ENCODE measurements at places on chromosomes 2 and 18.
A peak's percentile ranks its signal among the peaks of the same experiment; 100 is the strongest.

- DNase-seq, result no peak
Measured at GRCh38 chr18:11096839-11097750, 52.3 kb downstream of the PIEZO2 start.

DNA sequence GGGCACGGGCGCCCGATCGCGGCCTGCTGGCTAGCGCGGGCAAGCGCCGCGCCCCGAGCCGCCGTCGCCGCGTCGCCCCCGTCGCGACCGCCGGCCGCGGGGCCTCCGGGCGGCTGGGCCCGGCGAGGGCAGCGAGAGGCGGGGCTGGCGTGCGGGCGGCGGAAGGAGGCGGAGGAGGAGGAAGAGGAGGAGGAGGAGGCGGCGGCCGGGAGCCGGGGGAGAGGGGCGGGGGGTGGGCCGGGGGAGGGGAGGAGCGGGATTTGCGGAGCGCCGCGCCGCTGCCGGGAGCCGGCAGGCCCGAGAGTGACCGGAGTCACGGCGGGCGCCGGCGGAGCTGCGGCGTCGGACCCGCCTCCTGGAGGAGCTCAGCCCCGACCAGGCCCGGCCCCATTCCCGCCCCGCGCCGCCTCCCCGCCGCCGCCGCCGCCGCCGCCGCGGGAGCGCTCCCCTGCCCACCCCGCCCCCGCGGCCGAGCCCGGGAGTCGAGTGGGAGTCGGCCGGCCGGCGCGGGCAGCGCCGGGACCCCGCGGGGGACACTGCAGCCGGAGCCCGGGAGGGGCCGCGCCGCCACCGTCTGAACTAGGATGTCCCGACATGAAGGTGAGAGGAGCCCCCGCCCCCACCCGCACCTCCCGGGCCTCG lies at the start of gene KCMF1:
Gene KCMF1 (plus strand): TSS at position 294 of the 642 bp plus-strand sequence. CDS start 291 bp downstream, at position 585.
- DNase-seq, result peak; percentile 43

DNA sequence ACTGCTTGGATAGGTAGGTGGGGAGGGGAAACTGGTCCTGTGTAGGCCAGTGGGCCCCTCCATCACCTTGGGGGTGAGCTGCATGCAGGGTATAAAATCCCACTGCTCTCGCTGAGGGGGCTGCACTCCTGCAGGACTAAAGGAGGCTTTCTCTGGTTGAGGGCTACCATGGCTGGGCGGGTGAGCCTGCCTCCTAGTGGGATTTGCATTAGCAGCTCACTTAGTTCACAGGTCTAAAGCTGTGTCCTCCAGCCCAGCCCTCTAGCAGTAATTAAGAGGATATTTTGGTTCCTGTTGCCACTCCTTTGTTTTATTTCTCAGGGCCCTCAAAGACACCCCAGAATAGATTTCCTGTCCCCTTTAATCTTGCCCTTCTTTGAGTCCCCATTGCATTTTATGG lies 24.6 kb downstream of the TMEM127 start:
- DNase-seq, result no peak

- DNase-seq, result no peak
Measured at GRCh38 chr2:86199834-86200177, 549 bp downstream of the MRPL35 start.

DNA sequence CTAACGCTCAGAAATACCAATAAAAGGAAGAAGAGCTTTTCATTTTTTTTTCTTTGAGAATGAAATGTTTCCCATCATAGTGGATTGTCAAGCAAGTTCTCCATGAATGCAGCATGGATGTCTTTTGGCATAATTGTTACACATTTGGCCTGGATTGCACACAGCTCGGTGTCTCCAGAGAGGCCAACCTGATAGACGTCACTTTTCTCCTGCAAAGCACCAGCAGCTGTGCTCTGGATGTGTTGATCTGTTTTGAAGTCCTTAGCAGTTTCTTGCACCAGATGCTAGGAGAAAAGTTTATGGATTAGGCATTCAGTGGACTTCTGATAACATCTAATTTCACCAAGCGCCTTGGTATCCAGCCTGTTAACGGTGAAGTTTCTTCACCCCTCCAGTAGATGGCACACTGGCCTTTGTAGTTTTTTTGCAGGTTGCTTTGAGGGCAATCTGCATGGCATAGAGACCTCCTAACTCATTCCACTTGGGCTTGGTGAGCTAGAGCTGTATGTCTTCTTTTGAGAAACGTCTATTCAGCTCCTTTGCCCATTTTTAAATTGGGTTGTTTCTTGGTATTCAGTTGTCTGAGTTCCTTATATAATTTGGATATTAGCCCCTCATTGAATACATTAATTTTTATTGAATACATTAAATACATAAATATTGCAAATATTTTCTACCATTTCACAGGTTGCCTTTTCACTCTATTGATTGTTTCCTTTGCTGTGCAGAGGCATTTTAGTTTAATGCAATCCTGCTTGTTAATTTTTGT lies 59.7 kb downstream of the PTH2R start:
- DNase-seq, result peak; percentile 8

DNA sequence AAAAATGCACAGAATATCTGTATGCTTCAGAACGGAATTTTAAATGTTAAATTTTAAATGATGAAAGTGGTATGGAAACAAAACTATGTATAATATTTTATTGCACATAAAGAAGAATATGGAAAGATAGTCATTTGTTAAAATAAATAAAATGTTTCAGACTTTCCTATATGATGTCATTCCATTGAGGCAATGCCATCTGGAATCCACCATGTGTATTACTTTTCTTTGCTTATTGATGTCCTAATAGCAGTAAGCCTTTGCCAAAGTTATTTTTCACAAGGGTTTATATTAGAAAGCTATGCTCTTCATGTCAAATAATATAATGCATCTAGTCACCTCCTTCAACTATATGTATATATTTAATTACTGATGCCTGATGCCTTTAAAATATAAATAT lies 601.6 kb upstream of the PKDCC start:
- no peak for DNase-seq

- DNase-seq, result peak; percentile 10
Measured at GRCh38 chr2:10028988-10029874, 14.1 kb upstream of the KLF11 start.

- no peak for DNase-seq
Measured at GRCh38 chr2:17864676-17865075, 13.8 kb upstream of the KCNS3 start.

DNA sequence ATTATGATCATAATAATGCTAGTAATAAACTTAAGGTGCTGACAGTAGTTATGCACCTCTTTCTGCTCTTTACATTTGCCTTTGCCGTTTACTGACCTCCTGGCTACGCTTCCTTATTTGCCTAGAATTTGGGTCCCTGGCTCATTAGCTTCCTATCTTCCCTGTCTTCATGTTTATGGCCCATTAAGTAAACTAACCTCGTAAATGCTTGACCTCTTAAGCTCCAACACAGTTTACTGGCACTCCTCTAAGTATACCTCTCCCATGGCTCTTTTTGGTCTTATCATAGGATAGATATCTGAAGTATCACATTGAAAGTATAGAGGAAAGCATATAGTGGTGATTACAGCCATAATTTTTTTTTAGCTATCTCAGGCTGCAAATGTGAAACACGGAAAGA lies 657.3 kb upstream of the SLC39A10 start:
- no peak for DNase-seq

GRCh38 chr2:218228366-218229090 lies 11.5 kb downstream of the ARPC2 start:
- DNase-seq, result no peak

- DNase-seq, result no peak
Measured at GRCh38 chr18:70452501-70452900, 163.7 kb downstream of the SOCS6 start.

DNA sequence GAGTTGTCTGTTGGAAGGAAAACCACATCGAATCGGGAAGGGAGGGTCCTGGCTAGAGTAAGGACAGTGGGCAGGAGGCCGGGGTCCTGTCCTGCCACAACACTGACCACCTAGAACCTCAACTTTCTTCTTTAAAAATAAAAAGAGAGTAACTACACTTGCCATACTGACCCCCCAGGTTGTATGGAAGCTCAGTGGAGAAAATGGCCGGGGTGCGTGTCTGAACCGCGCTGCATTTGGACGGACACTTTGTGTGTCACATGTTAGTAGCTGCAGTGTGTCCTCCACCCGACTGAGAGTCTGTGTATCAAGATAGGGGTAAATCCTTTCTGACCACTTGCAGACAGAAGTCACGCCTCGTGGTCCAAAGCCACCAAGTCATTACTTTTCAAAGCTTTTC lies 87.0 kb downstream of the GBX2 start:
- no peak for DNase-seq

- DNase-seq, result no peak
Measured at GRCh38 chr2:96122391-96122790, 6.0 kb upstream of the ADRA2B start.

GRCh38 chr2:150548527-150548926 lies 61.1 kb upstream of the RND3 start:
- no peak for DNase-seq

- DNase-seq, result no peak
Measured at GRCh38 chr2:232870018-232870765, at the start of gene SNORC. Gene SNORC (plus strand): TSS chr2:232870264. CDS start chr2:232870342, 78 bp downstream.

- no peak for DNase-seq
Measured at GRCh38 chr2:78870343-78870967, 155.0 kb upstream of the REG3G start.

DNA sequence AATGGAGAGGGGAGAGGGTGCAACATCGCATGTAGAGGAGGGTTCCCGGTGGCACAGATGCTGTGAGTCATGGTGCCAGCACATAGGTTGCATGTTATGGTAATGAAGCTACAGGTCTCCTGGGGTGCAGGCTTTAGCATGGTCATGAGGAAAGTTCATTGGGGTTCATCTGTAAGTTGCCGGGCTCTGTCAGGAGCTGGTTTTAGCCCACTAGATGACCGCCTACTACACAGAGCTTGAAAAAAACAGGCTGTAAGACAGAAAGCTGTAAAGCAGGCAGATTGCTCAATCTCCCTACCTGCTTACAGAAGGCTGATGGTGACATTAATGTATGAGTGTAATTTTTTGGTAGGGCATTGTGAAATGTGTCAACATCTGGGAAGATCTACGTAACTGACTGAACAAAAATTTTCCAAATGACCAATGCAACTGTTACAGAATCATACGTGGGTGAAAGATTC lies 23.9 kb downstream of the DYSF start:
- DNase-seq, result no peak

DNA sequence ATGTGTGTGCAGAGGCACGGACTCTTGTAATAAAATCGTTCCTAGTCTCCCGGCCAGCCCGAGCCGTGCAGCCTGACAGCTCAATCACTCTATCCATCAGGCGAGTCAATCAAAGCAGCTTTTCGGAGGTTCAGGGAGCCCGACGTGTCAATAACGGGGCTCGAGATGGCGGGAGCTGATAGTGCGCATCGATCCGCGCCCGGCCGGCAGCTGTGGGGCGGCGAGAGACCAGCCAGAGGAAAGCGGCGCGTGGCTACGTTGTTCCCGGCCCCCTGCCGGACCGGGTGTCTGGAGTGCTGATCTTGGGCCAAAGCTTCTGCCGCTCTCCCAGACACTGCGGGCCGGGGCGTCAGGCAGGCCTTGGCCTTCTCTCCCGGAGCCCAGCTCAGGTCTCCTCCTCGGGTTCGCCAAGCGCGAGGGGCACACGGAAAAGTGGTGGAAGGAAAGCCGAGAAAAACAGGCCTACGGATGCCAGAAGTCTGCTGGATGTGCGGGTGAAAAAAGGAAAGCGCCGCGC lies 2.4 kb downstream of the EN1 start:
- no peak for DNase-seq

DNA sequence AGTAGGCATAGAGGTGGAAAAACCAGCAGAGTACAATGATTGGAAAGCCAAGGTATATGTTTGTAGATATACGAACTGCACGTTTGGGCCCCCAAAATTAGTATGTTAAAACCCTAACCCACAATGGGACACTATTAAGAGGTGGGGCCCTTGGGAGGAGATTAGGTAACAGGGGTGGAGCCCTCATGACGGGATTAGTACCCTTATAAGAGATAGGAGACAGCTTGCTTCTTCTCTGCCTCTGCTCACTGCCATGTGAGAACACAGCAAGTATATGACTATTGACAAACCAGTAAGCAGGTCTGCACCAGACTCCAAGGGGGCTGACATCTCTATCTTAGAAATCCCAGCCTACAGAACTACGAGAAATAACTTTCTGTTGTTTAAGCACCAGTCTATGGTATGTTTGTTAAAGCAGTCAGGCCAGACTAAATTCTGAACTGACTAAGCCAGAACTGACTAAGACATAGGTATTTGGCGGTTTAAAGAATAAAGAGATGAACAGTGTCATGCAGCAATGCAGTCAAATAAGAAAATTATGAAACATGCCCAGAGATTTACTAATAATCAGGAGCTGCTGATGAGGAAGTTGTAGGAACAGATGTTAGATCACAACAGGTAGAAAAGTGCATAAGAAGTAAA lies 182.9 kb downstream of the DYM start:
- no peak for DNase-seq

GRCh38 chr18:75915941-75916623 lies 488.6 kb upstream of the SMIM21 start:
- no peak for DNase-seq

DNA sequence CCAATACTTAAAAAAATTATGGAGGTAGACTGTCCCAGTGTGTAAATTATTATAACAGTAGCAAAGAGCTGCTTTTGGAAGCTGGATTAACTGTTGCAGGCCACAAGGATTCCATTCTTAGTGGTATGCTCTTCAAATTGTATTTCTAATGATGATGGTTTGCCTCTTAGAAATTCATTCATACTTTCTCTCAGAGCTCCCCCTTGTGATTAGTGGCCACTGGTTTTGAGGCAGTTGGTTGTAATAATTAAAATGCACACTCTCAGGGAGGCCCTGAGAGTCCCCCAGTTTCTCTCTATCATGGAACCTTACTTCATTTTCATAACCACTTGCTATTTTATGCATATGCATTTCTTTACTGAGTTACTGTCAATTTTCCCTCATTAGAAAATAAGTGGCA lies 122.5 kb downstream of the PLA2R1 start:
- no peak for DNase-seq

- DNase-seq, result no peak
Measured at GRCh38 chr2:169579044-169579443, 5.1 kb upstream of the PPIG start.

DNA sequence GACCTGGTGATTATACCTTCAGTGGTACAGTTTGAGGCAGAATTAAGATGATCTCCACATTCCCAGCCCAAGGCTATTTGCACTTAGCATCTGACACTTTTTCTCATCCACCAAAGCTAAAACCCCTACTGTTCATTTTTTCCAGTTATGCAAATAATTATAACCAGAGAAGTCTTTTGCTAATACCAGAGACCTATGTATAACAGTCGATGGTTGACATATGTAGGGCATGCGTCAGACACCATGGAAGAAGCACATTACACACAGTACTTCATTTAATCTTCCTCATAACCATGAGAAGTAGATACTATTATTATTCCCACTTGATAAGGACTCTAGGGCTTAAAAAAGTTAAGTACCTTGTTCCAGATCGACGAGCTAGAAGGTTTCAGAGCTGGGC lies 36.5 kb downstream of the AP1S3 start:
- DNase-seq, result no peak

- DNase-seq, result no peak
Measured at GRCh38 chr2:5696404-5696944, 4.3 kb downstream of the SOX11 start.

DNA sequence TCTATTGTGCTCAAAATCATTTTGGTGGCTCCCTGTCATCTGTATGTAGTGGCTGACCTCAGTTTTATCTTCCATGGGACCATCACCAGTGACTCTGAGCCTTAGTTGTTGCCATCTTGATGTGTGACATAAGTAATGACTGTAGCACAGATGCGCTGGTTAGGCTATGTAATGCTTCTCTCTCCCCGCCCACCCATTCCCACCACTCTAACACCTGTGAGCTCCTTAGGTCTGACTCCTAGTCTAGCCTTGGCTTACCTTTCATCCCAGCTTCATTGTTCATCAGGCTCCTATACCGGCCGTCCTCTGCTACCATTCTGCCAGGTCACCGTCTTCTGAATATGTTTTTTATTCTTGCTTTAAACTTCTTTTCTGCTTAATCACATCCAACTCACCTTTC lies 17.2 kb downstream of the MYO1B start:
- DNase-seq, result no peak
